HS-27A (cell line): ENCODE measurements at places on chromosomes 12 and 14.

DNA sequence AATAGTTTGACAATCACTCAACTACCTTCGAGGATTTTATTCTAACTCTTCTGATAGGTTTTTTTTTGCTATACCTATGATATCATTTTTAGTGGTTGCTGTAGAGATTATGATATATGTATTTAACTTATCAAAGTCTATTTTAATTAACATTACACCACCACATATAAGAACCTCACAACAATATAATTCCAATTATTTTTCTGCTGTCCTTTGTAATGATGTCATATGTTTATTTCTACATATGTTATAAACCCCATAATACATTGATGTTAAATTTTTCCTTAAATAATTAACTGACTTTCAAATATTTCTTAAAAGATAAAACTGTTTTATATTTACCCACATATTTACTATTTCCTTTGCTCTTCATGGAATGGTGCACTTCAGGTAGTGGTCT lies 103.4 kb upstream of the KITLG start:
- DNase-seq, result no peak

DNA sequence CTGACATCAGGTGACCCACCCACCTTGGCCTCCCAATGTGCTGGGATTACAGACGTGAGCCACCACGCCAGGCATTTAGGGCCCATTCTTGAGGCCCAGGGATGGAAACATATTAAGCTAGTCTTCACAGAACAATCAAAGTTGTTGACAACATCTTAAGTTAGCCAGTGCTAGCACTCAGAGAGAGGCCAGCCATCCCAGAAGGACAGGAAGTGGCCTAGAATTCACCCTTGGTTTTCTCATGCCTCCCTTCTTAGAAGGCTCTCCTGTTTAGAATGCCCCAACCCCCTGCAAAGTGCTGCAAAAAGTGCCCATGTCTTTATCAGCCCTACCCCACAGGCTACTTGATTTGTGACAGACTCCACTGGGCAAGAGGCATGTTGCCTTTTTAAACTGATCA lies 12.1 kb upstream of the OR6J1 start:
- no peak for DNase-seq

DNA sequence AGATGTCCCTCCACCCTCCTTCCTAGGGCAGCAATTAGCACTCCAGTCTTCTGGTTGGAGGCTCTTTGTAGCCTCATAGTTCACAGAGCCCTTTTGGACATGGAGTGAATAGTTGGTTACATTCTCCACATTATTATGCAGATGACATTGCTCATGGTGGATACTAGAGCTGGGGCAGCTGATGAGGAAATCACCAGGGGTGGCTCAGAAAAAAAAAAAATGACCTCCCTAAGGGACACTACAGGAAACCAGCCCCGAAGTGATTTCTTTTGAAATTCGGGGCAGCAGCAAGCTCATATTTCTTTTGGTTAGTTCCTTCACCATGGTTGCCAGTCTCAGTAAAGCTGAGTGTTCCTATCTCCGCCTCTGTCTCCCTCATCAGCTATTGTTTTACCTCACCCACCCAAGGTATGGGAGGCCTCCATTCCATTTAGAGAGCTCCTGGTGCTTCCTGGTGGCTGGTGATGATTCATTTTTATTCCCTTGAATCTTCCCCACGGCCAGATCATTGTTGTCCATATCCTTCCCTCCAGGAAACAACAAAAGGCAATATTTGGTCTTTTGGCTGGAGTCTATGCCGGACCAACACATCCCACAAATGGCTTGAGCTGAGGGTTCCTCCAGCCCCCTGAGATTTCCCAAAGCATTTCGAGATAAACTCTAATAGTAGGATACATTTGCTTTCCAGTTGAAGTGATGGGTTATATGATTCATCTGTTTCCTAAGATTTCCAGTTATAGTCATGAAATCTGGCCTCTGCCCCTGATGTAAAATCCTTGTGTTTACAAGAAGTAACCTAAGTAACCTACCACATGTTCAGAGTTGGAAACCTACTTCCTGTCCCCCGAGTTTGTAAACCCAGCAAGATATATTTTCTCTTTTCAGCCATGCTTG lies 56.2 kb upstream of the NID2 start:
- peak; percentile 47 for DNase-seq

DNA sequence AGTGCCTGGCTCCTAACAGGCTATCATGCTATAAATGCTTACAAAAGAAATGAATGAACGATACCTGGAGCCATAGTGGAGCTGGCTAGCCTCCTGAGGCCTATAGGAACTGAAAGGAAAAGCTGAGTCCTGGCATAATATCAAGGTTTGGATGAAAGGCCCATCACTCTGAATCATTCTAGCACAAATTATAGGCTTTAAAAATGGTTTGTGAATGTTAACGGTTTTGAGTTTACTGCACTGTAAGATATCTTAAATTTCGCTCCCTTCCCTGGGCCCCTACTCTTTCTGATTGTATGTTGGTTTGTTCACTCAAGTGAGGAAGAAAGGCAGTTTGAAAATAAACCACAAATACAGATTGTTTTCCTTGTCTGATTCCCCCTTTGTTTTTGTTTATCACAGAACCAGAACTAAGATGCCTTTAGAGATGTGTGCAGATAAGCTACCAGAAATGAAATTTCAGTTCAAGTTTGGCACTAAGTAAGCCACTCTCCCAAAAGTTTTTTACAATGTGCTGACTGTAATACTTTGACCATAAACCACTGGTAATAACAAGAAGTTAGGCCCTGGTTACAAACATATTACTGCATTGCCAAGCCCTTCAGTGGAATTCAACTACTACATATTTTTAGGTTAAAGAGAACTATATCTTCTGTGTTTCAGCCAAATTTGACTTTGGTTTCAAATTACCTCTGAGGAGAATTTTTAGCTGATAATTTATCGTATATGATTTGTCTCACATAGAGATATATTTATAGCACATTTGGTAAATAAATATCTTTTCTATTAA lies 89.5 kb downstream of the ALX1 start:
- no peak for DNase-seq

GRCh38 chr14:59863806-59864525 lies 6.6 kb downstream of the RTN1 start:
- no peak for DNase-seq

GRCh38 chr14:39739796-39740195 lies 307.6 kb upstream of the FBXO33 start:
- DNase-seq, result no peak

DNA sequence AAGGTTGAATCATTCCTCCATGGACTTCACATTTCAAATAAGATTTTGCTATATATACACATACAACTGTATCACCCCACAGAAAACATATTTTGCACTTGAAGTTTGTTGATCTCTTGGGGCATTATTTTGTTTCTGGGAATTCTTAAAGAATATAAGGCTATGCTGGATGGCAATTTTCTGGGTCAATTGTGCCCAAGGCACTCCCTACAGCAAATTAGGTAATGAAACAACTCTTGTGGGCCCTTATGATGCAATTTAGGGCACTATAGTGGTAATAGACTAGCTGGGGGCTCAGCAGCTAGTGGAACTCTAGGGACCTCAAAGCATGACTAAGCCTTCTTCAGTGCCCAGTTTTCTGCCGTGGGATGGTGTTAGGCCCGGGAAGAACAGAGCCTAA lies 444.4 kb downstream of the NRXN3 start:
- DNase-seq, result no peak

GRCh38 chr12:58346032-58346632 lies 404.8 kb downstream of the ATP23 start:
- no peak for DNase-seq

DNA sequence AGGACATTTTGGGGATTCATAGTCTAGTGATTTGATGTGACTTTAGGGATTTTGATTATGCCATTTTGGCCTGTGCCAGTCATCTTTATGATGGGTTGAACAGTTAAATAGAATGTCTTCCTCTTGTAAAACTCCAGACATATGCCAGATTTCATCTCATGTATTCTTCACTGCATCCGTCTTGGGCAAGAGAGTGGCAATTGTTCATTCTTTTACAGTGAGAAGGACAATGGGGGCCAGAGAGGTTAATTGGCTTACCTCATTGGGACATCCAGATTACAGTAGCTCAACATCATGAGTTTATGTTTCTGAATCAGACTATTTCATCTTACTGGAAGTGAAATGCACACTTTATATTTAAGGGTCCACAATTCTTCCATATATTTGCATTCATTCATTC lies 108.2 kb upstream of the SLC38A2 start:
- no peak for DNase-seq

- DNase-seq, result no peak
Measured at GRCh38 chr12:91928501-91928900, 217.1 kb downstream of the BTG1 start.

GRCh38 chr12:93541578-93542225 lies 30.8 kb upstream of the SOCS2 start:
- DNase-seq, result no peak

- peak; percentile 46 for DNase-seq
Measured at GRCh38 chr12:47307680-47308399, 228.1 kb upstream of the AMIGO2 start.

DNA sequence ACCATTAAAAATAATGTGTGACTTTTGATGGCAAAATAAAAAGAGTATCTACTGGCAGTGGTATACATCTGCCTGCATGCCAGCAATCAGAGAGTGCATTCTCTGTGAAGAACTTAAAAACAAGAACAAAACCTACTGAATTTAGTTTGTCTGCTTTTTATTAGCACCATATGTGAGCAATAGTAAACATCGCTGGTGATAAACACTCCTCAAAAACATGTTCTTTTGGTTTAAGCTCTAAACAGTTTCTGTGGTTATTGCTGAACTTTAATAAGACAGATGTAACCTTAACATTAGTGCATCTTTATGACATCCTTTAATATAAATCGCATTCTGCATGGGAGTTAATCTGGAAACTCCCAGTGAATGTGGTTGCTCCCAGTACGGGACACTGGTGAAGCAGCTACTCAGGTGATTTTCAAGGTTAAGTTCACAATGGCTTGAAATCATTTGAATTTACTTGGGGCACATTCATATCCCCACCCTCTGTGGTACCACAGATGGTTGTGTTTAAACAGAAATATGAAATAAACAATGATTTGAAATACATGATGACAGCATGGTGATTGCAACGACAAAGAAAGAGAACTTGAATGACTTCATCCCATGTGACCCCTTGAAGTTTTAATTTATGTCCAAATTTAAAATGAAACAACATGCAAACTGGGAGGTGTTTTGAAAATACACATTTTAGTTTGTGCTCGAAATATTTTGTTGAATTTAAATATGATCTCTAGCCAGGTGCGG lies 285.9 kb downstream of the FOXN3 start:
- no peak for DNase-seq

DNA sequence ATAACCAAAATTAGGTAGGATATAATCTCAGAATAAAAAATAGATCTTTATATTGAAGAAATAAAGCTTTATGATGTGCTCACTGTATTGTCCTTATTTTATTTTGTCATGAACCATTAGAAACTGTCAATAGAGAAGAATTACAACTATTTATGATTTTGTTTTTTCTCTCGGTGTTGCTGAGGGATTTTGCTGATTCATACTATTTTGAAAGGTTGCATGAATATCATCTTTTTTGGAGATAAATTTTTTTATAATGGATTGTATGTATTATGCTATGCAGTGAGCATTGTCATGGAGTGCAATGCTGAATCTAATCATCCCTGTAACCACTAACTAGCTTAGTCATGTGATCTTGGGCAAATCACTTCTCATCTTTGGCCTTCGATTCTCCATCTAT lies 15.0 kb downstream of the SLC39A9 start:
- DNase-seq, result no peak

GRCh38 chr14:94819531-94819930 lies 49.6 kb upstream of the GSC start:
- no peak for DNase-seq

- no peak for DNase-seq
Measured at GRCh38 chr12:110597885-110598284, 14.8 kb upstream of the PPTC7 start.

DNA sequence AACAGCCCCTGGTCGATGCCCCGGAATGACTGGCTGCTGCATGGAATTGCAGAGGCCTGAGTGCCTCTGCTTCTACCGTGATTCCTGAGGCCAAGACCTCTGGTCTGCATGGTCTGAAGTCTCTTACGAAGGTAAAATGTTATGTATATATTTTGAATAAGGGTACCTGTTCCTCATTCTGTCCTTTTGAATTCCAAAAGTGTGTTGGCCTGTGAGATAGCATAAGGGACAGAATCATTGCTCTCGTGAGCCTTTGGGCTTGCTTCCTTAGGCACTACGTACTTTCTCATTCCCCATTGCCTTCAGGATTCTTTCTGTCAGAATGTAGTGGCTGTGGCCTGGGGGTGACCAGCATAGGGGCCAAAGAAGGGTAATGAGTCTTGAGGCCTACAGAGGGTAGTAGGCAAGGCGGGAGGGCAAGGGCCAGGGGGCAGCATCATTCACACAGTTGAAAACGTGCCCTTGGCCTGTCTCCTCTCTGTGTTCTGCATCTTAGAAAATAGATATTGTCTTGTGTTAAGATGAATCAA lies 19.5 kb downstream of the TRAF3 start:
- no peak for DNase-seq

- no peak for DNase-seq
Measured at GRCh38 chr14:56358275-56358674, 221.3 kb upstream of the TMEM260 start.
